ENCODE measurements at places on chromosomes 4 and X.

DNA sequence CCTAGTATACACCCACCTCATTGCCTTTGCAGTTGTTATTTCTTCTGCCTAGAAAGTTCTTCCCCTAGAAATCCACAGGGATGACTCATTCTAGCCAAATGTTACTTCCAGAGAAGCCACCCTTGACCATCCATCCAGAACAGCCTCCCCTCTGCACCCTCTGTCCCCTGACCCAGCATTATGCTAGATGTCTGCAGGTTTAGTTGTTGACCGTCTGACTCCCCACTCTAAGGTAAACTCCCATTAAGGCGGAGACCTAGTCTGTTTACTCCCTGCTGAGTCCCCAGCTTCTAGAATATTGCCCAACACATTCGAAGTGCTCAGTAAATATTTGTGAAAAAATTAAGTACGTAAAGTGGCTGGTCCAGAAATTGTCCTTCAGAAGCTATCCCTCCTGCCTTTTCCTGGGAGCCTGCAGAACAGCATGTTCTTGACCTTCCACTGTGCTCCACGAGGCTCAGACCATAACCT is 11.0 kb downstream of the SRD5A3 start:
- DNase-seq = no peak

GRCh38 chrX:11423362-11423818 is 130.2 kb downstream of the AMELX start:
- DNase-seq = peak; percentile 37

- DNase-seq = no peak
Observed at GRCh38 chrX:18931972-18932371, 51.9 kb downstream of the PHKA2 start.

DNA sequence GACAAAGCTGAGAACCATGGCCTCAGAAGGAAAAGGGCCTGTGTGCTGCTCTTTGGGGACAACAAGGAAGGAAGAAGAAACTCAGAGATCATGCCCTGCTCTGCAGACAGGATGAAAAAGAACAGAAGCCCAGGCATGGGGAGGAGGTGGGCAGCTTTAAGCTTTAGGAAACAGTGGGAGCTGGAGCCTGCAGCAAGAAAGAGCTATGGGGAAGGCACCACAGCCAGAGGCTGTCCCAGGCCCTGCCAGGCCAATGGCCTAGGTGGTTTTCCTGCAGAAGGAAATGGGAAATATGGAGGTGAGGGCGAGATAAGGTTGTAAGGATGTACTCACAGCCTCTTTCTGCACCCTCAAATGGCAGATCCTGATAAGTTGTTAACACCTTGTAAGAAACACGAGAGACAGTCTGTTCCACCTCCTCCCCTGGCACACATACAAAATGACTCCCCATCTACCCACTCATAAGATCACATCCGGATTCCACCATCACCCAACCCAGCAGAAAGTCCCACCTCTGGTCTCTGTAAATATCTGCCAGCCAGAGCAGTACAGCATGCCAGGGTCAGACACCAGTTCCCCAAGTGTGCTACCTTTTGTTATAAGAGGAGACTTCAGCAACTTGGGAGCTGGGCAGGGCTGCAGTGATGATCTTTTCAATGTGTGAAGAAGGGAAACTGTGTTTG is 105.2 kb downstream of the RTL5 start:
- no peak for DNase-seq

GRCh38 chr4:77989968-77990367 is 67.2 kb upstream of the FRAS1 start:
- DNase-seq = no peak

DNA sequence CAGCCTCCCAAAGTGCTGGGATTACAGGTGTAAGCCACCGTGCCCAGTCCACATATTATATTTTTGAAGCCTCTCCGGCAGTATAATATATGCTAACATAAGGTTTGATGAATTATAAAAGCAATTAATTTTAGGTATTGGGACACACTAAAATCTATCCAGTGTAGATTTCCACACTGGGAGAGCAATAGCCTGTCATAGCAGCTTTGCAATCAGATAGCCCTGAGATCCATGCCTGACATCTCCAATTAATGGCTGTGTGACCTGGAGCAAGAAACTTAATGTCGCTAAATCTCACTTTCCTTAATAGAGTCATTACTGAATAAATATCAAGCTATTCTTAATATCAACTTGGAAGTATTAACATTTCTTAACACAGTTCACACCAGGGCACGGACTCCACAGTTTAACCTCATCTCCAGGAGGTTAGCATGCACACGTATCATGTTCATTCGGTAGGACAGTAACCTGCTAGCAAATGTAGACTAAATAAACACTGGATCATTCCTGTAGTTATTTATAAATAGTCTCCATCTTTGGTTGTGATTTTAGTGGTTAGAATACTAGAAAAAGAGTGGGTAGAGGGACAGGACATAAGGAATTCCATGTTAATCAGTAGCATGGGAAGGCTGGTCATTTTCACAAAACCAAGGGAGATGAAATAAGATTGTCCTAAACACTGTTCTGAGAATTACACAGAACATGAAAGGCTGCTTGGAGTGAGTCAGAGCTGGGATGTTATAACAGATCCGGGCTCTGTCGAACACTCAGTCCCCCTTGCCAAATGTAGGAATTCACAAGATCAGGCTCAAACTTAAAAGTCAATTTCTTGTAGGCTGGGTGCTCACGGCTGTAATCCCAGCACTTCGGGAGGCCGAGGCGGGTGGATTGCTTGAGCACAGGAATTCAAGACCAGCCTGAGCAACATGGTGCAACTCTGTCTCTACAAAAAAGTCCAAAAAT is 254.7 kb downstream of the PALLD start:
- DNase-seq = no peak

GRCh38 chr4:3718462-3718861 is 47.7 kb upstream of the ADRA2C start:
- no peak for DNase-seq

DNA sequence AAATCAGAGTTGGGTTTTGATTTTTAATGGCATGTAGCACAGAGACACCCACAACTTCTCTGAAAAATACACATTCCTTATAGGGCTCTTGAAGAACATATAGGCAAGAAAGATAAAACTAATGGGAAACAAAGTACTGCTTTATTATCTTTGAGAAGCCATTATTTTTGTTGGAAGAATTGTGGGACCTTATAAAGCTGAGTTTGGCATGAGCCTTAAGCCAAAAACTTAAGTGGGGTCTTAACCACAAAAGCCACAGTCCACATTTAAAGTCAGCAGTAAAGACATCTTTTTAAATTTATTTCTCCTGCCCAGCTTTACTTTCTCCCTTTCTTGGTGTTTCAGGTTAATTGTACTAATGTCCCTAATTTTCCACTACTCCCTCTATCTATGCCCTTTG is 1297.3 kb downstream of the C4orf33 start:
- no peak for DNase-seq

GRCh38 chr4:73692701-73693100 is 47.7 kb upstream of the CXCL8 start:
- no peak for DNase-seq

DNA sequence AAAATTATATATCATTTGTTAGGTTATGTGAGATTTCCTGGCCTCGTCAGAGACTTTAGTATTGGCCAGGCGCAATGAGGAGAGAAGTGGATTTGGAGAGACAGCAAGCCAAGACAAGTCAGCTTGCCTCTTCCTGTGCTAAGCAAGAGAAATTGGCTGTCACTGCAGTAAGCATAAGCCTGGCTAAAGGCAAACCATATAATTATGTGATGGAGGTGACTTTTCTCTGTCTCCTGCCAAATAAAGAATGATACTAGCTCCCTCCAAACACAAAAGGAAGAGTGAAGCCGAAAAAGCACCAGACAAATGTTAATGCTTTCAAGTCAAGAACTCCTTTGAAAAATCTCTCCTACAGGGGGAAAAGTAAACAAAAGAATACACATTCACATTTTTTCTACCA is 2246.0 kb downstream of the ARAP2 start:
- no peak for DNase-seq

DNA sequence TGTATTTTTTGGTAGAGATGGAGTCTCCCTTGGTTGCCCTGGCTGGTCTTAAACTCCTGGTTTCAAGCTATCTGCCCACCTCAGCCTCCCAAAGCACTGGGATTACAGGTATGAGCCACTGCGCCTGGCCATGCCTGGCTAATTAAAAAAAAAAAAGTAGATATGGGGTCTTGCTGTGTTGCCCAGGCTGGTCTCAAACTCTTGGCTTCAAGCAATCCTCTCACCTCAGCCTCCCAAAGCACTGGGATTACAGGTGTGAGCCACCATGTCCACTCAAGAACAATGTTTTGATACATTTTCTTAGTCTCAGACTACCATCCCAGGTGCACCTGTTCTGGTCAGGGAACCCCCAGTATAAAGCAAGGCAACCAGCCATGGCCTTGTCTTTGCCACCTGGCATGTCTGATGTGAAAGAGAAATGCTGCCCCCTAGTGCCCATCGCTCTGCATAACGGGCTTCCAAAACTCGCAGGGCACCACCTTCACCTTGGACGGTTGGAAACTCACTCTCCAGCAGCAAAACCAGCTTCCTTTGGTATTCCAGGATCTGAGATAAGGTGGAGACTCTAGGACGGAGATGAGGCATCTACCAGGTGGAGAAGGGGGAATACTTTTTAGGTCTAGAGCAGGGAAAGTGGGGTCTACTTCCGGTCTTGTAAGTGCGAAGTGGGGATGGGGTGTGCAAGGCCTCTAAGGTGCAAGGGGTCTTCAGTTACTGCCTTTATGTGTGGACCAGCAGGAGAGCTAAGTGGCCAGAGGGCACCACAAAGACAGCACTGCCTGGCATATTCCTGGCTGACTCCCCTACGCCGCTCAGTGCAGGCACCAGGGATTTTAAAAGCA is 47.7 kb upstream of the AFAP1 start:
- peak; percentile 84 for DNase-seq

GRCh38 chrX:21778236-21778635 is 20.3 kb upstream of the SMPX start:
- DNase-seq = no peak

GRCh38 chr4:176959980-176960379 is 167.3 kb upstream of the VEGFC start:
- DNase-seq = no peak

- no peak for DNase-seq
Observed at GRCh38 chrX:25976683-25977310, 161.3 kb upstream of the MAGEB18 start.

GRCh38 chrX:98068024-98068580 is 1184.4 kb downstream of the RPA4 start:
- DNase-seq = no peak

DNA sequence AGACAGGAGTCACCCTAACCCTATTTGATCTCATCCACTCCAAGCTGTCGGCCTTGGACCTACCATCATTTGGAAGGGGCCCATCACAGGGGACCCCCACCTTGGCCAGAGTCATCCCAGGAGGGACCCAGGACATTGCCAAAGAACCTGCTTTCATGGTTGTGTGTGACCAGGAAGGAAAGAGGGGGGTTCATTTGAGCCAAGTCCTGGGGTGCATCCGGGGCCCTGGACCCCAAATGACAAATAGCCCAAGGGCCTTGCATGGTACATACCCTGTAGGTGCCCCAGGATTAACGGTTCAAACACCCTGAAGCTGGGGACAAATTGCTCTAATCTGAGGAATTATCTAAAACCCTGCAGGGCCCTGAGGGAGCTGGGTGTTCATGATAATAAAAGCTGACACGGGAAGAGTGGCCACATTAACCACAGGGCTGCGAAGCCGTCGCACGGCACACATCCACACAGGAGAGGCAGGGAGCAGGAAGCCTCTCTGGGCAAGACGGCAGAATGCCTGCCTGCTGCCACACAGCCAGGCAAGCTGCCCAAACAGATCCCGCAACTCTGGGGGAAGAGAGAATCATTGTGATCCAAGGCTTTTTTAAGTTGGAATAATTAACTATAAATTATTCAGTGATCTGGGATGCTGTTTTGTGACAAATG is 28.2 kb upstream of the PPP2R2C start:
- DNase-seq = no peak

GRCh38 chrX:148813422-148813821 is 313.0 kb downstream of the AFF2 start:
- no peak for DNase-seq

DNA sequence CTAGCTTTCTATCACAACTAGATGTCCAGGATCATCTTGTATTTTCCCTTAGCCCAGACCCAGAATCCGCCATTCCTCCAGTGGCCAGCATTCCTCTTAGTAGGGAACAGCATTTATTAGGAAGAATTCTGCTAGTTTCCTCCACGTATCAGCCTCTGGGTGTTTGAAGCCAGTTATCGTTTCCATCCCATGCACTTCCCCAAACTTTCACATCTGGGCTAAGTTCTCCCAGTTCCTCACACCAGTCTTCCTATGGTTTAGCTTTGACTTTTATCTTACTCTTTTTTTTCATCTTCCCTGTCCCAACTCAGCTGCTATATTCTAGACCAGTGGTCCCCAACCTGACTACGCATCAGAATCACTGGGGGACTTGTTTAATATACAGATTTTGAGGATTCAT is 53.5 kb upstream of the PRSS48 start:
- no peak for DNase-seq

DNA sequence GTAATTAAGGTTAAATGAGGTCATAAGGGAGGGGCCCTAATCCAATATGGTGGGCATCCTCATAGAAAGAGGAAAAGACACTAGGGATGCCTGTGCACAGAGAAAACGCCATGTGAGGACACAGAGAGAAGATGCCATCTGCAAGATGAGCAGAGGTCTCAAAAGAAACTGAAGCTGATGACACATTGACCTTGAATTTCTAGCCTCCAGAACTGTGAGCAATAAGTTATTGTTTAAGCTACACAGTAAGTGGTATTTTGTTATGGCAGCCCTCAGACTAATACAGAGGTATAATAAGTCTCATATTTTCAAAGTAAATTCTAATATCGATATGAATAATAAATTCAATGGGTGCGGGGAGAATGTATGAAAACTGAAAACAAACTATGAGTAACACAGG is 169.9 kb downstream of the UGT8 start:
- no peak for DNase-seq

- DNase-seq = no peak
Observed at GRCh38 chrX:10217198-10217597, 60.4 kb downstream of the CLCN4 start.

GRCh38 chr4:39505581-39505980 is 21.7 kb downstream of the UGDH start:
- DNase-seq = no peak

DNA sequence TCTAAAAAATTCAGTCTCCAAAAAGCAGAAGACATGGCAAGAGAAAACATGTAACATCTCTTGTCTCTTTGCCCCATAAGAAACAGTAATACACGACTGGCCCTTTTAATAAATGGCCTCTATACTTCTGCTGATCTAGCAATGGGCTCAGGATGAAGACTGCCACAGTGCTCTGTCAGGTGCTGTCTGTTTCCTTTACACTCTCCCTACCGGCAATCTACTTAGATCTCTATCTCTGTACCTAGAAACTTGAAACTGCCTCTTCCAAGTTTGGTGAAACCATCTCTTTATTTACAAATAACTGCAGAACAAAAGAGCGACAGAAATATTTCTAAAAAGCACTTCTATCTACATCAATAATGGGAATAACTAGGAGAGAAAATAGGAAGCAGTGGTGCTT is 685.2 kb upstream of the INTU start:
- DNase-seq = no peak

GRCh38 chrX:26922278-26922677 is 540.9 kb downstream of the PPP4R3C start:
- peak; percentile 19 for DNase-seq

All from HTR-8/SVneo (cell line).